ENCODE measurements at places on chromosomes 7 and 10. TPM values are rescaled to one million over a fixed set of nuclear protein-coding genes. Genes with fewer than 3 reads are reported as not detected.

DNA sequence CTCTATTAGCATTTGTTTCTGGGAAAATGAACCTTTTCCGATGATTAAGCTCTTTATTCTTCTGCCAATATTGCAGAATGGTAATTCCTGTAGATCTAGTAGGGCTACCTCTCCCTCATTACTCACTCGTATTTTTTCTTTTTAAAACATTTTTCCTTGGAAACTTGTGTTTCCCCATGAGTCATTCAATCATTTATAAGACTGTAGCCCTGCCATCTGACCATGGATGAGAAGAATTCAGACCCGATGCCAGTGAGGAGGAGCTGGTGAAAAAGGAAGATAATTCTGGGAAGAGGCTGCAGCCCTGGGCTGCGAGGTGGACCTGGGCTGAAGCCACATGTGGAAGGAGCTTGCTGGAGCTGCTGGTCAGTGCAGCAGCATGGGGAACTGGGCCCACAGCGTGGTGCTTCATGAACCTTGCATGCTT, 242.8 kb downstream of the KLF6 start:
- no peak overlapping the region for H3K4me3 ChIP-seq
- peaks cover 5% of the 10 kb centered on the region for H3K27me3 ChIP-seq
- DNase-seq, result no peak
- peaks cover 6% of the 10 kb centered on the region for H3K4me1 ChIP-seq
- H3K36me3 ChIP-seq, result no peaks in the 10 kb centered on the region
- H3K27ac ChIP-seq, result no peak overlapping the region

- H3K27me3 ChIP-seq, result peaks cover 54% of the 10 kb centered on the region
- H3K36me3 ChIP-seq, result no peaks in the 10 kb centered on the region
- peak; percentile 26 for DNase-seq
- peak overlapping the region; percentile 86 for H3K4me3 ChIP-seq
Observed at GRCh38 chr10:79904671-79905321, 44.1 kb downstream of the SFTPD start.

GRCh38 chr10:3131098-3131497, 41.5 kb downstream of the PITRM1 start:
- DNase-seq, result no peak
- H3K27ac ChIP-seq, result no peak overlapping the region
- no peaks in the 10 kb centered on the region for H3K4me1 ChIP-seq

The CACNA2D1 gene
- not detected for total RNA-seq

DNA sequence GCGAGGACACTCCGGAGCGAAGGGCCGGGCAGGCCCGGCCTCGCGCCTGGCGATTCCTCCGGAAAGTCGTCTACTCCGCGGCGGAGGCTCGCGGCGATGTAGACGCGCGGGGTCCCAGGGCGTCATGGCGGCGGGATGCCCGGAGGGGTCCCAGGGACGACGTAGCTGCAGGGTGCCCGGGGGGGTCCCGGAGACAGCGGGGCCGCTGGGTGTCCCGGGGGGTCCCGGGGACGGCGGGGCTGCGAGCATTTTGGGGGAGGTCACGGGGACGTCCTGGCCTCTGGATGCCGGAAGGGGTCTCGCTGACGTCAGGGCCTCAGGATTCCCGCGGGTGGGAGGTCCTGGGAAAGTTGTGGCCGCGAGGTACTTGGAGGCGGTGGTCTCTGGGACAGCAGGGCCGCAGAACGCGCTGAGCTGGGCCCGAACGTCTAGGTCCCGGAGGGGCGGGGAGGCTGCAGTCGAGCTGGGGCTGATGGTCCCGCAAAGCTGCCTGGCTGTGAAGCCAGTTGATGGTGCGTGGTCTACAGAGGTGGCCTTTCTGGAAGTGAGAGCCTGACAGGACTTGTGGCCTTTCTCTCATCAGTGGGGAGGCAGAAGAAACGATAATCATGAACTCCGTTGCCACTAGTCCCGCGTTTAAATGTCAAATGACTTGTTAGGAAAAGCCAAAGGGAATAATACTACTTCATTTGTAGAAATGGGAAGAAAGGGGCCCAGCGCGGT, 637 bp downstream of the HSPA14 start:
- DNase-seq, result peak; percentile 20
- H3K4me1 ChIP-seq, result peaks cover 19% of the 10 kb centered on the region
- peak overlapping the region; percentile 95 for H3K27ac ChIP-seq
- peak overlapping the region; percentile 92 for H3K4me3 ChIP-seq

DNA sequence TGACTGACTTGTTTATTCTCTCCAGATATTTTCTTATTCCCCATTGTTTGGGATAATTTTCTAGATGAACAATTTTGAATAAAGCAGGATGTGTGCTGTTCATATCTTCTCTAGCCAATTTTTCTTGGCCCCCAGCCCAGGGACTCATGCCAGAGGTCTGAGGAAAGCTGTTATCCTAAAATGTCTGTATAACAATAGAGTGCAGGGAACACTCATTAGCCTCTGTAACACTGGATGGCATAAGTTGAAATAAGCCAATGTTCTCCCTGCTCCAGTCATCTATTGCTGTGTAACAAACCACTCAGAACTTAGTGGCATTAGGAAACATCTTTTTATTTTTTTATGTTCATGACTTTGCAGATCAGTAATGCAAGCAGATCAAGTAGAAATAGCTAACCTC, 121.7 kb upstream of the TRIM24 start:
- no peaks in the 10 kb centered on the region for H3K36me3 ChIP-seq
- H3K4me1 ChIP-seq, result no peaks in the 10 kb centered on the region
- H3K27ac ChIP-seq, result no peak overlapping the region
- H3K4me3 ChIP-seq, result no peak overlapping the region
- no peak for DNase-seq

The CYP2C19 gene
- not detected for total RNA-seq

- H3K36me3 ChIP-seq, result no peaks in the 10 kb centered on the region
- H3K4me1 ChIP-seq, result no peaks in the 10 kb centered on the region
- H3K4me3 ChIP-seq, result no peak overlapping the region
- no peak for DNase-seq
- peaks cover 45% of the 10 kb centered on the region for H3K27me3 ChIP-seq
Observed at GRCh38 chr10:99859585-99859984, 77.1 kb downstream of the ABCC2 start.

GRCh38 chr10:178208-178607, 43.0 kb downstream of the ZMYND11 start:
- H3K36me3 ChIP-seq, result peaks cover 17% of the 10 kb centered on the region
- no peak overlapping the region for H3K4me3 ChIP-seq

The ANXA8L1 gene
- total RNA-seq, result not detected

The DYDC1 gene
- total RNA-seq, result not detected

DNA sequence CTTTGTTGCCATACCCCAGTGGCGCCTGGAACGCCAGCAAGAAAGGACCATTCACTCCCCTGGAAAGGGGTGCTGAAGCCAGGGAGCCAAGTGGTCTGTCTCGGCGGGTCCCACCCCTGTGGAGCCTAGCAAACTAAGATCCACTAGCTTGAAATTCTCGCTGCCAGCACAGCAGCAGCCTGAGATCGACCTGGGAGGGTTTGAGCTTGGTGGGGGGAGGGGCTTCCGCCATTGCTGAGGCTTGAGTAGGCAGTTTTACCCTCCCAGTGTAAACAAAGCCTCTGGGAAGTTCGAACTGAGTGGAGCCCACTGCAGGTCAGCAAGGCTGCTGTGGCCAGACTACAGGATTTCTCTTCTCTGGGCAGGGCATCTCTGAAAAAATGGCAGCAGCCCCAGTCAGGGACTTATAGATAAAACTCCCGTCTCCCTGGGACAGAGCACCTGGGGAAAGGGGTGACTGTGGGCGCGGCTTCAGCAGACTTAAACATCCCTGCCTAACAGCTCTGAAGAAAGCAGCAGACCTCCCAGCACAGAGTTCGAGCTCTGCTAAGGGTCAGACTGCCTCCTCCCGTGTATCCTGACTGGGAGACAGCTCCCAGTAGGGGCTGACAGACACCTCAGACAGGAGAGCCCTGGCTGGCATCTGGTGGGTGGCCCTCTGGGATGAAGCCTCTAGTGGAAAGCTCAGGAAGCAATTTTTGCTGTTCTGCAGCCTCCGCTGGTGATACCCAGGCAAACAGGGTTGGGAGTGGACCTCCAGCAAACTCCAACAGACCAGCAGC, 281.1 kb upstream of the SP4 start:
- H3K4me1 ChIP-seq, result no peaks in the 10 kb centered on the region
- no peak overlapping the region for H3K27ac ChIP-seq
- no peaks in the 10 kb centered on the region for H3K36me3 ChIP-seq
- no peak overlapping the region for H3K4me3 ChIP-seq

GRCh38 chr7:32115831-32116230, 45.6 kb upstream of the PDE1C start:
- H3K4me3 ChIP-seq, result no peak overlapping the region
- H3K27ac ChIP-seq, result no peak overlapping the region
- H3K4me1 ChIP-seq, result no peaks in the 10 kb centered on the region
- DNase-seq, result no peak
- H3K27me3 ChIP-seq, result no peaks in the 10 kb centered on the region

GRCh38 chr10:44761076-44761475, 150.1 kb upstream of the TMEM72 start:
- no peak overlapping the region for H3K4me3 ChIP-seq
- no peak overlapping the region for H3K27ac ChIP-seq
- H3K4me1 ChIP-seq, result no peaks in the 10 kb centered on the region
- H3K36me3 ChIP-seq, result no peaks in the 10 kb centered on the region

The JCAD gene
- total RNA-seq, result 3.4 TPM

- H3K27me3 ChIP-seq, result no peaks in the 10 kb centered on the region
- DNase-seq, result no peak
- peak overlapping the region; percentile 96 for H3K4me3 ChIP-seq
- peaks cover 30% of the 10 kb centered on the region for H3K36me3 ChIP-seq
Observed at GRCh38 chr10:43137717-43138020, 576 bp upstream of the CSGALNACT2 start.

The CDHR1 gene
- 0.34 TPM for total RNA-seq

The FXYD4 gene
- total RNA-seq, result not detected

The PRKCQ gene
- 40.8 TPM for total RNA-seq

DNA sequence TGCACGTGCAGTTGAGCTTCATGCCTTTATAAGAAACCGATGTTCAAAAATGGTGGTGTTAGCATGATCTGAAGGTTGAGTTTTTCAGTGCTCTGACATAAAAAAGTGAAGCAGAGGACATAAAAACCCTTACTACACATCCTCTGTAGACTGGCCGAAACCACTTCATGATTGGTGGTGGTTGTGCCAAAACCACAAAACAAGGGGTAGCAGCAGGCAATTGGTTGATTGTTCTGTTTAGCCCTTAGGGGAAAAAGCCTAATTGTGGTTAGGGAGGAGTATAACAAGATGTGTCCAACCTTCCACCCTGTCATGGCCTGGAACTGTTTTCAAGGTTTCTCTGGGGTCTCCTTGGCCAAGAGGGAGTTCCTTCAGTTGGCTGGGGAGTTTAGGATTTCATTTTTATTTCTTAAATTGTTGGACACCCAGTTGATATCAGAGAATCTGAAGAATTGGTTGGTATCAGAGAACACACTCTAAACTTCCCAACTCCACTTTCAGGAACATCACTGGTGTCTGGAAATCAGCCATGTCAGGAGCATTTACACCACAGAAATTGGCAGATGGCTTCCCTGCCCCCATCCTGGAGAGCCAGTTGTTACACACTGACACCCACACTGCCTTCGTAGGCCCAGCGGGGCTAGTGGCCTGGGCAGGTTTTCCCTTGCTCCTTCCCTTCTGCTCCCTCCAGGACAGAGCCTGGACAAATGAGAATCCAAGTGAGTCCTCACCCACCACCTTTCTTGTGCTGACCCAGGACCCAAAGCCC, 18.8 kb downstream of the MRPS24 start:
- H3K4me3 ChIP-seq, result no peak overlapping the region
- H3K27ac ChIP-seq, result no peak overlapping the region
- DNase-seq, result no peak

DNA sequence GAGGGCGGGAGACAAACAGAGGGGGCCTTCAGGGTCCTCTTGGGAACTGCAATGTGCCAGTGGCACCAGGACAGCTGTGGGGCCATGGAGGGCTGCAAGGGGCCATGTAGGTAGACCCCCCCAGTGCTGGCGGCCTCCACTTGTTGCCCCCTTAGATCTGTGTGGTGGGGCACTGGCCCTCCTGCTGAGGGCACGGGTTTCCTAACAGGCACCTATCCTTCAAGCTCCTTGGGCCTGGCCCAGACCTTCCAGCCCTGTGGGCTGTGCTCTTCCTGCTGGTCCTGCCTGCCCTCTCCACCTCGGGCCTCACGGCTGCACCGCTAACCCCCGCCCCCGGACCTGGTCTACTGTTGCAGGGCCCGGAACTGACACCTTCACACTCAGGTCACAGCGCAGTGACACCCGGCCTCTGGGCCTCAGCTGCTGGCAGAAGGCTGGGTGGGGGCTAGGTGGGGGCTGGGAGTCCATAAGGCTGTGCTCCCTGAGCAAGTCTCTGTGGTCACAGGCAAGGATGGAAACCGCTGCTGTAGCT, 12.6 kb downstream of the RASGEF1A start:
- H3K27ac ChIP-seq, result no peak overlapping the region
- no peaks in the 10 kb centered on the region for H3K36me3 ChIP-seq
- H3K4me1 ChIP-seq, result no peaks in the 10 kb centered on the region
- H3K4me3 ChIP-seq, result no peak overlapping the region

The HOXA6 gene
- total RNA-seq, result not detected

Data from activated T-helper 2 cell treated with anti-CD3 and anti-CD28 coated beads, Interferon-gamma antibody, Interleukin-2, Interleukin-4, amounts not matched to agents 10 μg/mL and 5 μg/mL and 100 μg/mL, durations not matched to agents 14 hours and 24 hours and 36 hours (primary cell).